SHP77 treated with DMSO at 0.1 percent for 48 hours (cell line): ENCODE measurements at places on chromosomes 6 and 20.

DNA sequence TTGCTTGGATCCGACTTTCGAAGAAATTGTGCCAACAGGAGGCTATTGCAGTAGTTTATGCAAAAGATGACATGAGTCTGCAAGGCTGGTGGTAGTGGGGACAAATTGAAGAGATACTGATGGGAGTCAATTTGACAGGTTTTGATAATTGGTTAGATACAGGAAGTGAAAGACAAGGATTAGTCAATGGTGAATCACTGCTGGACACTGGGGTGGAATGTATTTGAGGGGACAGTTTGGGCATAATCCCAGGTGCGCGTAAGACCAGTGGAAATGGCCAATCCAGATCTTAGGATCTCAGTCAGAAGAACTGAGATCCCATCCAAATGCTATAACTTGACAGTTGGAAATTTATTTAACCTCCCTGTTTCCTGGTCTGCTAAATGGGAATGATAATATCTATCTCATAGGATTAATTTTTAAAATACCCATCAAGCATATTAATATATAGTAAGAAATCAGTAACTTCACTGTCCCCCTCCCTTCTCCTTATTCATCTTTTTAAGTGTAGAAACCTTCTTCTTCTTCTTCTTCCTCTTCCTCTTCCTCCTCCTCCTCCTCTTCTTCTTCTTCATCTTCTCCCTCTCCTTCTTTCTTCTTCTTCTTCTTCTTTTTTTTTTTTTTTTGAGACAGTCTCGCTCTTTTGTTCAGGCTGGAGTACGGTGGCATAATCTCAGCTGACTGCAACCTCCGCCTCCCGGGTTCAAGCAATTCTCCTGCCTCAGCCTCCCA is 30.9 kb upstream of the ERVFRD-1 start:
- no peak for DNase-seq

- no peak for DNase-seq
These were observed 390.1 kb downstream of the ZFAND3 start for GRCh38 chr6:38209371-38210260.

DNA sequence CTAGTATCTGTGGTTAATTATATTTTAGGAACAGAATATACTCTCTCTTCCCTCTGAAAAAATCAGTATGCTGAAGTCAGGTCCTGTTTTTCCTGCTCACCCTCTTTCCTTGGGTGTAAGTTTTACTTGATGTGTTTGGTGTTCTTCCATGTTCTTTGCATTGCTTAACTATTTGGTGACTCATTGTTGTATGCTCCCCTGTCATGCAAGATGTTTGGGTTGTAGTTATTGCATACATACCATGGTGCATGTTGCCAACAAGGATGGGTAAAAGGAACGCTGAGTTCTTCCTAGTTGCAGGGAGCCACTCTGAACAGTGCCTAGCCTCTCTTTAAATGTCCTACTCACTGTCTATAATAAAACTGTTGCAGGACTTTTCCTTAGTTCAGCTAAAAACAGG is 207.9 kb upstream of the LAMP5 start:
- no peak for DNase-seq

- no peak for DNase-seq
These were observed 123.0 kb upstream of the POU3F2 start for GRCh38 chr6:98711380-98711779.

DNA sequence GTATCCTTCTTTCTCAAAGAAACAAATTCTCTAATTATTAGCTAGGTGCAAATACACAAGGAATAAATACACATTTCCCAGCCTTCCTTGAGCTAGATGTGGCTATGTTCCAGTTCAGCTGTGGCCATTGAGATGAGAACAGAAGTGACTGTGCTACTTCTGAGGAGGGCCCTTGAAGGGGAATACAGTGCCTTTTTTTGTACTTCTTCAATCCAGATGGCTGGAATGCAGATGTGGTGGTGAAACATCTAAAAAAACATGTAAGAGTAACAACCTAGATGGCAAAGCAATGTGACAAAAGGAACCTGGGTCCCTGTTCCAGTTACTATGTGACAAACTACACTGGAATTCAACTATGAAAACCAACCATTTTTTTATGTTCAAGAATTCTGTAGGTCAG is 115.4 kb upstream of the DST start:
- DNase-seq: no peak

DNA sequence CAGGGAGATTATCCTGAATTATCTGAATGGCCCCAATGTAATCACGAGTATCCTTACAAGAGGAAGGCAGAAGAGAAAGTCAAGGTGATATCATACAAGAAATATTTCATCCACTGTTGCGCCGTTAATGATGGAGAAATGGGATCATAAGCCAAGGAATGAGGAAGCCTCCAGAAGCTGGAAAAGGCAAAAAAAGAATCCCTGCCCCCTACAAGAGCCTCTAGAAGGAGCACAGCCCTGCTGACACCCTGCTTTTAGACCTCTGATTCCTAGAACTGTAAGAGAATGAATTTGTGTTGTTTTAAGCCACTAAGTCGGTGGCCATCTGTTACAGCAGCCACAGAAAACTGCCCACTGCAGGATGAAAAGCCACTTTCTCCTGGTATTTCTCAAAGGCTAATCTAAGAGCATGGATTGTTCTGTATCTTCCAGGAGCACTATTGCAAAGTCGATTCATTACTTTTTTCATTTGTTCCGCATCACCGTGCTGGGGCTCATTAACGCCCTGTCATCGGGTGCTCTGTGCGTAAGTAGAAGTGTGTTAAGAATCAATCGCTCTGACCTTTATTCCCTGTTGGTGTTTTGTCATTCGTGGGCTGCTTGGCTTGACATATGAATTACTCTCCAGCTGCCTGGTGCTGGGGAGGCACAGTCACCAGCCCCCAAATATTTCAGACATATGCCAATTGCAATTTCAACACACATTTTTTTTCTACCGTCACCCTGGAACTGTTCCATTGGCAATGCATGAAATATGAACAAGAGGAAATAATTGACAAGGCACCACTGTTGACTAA is 117.0 kb downstream of the PCSK2 start:
- DNase-seq: no peak

DNA sequence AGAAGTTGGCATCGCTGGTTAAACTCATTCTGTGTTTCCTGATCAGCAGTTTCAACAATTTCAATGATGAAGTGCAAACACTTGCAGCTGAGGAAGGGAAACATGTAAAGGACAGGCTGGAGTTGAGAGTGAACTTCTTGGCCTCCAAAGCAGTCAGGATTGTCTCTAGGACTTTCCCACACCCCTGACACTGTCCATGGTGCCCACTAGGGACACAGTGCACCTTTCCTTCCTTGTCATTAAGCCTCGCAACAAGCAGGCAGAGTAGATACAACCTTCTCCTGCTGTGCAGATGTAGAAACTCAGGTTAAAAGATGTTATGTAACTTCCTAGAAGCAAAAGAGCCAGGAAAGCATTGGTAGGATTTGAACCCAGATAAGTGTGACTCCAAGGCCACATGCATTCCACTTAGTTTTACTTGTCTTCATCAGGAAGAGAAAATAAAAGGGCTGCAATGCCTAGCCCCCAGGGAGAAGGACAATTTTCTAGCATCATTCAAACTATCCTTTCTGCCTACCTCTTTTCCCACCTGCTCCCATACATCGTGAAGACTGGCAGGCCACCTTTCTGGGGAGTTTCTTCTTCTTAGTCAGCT is 39.2 kb upstream of the IL17A start:
- DNase-seq: no peak

GRCh38 chr6:9240861-9241260 is 805.5 kb upstream of the SLC35B3 start:
- DNase-seq: no peak

GRCh38 chr6:117174835-117175360 is 90.5 kb upstream of the VGLL2 start:
- DNase-seq: no peak

DNA sequence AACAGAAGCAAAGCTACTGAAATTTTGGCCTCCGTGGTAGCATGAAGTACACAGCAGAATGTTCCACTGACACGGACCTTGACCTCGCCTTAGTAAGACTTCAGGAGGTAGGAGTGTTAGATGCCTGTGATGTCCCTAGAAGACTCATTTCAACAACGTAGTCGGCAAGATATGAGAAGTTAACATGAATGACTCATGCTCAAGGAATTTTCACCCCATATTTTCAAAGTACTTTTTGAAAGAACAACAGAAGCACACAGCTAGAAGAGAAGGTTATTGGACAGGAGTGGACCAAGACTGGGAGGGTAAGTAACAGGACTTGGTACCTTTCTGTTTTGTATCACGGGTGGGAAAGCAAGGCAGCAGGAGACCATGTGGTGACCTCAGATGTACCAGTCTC is 78.0 kb downstream of the DZANK1 start:
- DNase-seq: no peak
